Stimulated activated naive CD4-positive, alpha-beta T cell (primary cell): ENCODE measurements at places on chromosomes 2 and 18.

GRCh38 chr18:26293982-26294381 is 67.7 kb downstream of the TAF4B start:
- no peak for DNase-seq

- DNase-seq, result no peak
Observed at GRCh38 chr18:63141778-63142176, 177.8 kb downstream of the BCL2 start.

DNA sequence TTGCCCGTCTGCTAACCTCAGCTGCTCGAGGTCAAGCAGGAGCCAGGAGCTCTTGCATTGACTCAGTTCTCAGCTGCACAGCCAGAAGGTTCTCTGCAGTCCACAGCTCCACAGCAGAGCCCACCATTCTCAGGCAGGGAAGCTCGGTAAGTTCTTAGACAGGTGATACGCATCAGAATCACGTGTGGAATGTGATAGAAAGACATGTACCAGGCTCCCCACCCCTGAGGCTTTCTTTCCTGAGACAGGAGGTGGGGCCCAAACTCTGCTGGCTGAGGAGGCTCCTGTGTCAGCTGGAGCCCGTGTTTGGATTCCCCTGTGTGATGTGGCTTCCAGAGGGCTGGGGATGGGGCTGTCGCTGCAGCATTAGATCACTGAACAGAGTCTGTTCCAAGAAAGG is 28.0 kb downstream of the DIPK1C start:
- no peak for DNase-seq

GRCh38 chr2:40102447-40102846 is 323.4 kb upstream of the THUMPD2 start:
- DNase-seq, result no peak

GRCh38 chr2:196801674-196802261 is 2.3 kb upstream of the GTF3C3 start:
- no peak for DNase-seq

- DNase-seq, result no peak
Observed at GRCh38 chr2:100630473-100630977, 67.7 kb downstream of the PDCL3 start.

GRCh38 chr18:50917021-50917420 is 38.1 kb downstream of the ME2 start:
- DNase-seq, result no peak

GRCh38 chr2:76558157-76558556 is 847.4 kb upstream of the GCFC2 start:
- no peak for DNase-seq

GRCh38 chr18:48629730-48630324 is 91.0 kb downstream of the CTIF start:
- no peak for DNase-seq

DNA sequence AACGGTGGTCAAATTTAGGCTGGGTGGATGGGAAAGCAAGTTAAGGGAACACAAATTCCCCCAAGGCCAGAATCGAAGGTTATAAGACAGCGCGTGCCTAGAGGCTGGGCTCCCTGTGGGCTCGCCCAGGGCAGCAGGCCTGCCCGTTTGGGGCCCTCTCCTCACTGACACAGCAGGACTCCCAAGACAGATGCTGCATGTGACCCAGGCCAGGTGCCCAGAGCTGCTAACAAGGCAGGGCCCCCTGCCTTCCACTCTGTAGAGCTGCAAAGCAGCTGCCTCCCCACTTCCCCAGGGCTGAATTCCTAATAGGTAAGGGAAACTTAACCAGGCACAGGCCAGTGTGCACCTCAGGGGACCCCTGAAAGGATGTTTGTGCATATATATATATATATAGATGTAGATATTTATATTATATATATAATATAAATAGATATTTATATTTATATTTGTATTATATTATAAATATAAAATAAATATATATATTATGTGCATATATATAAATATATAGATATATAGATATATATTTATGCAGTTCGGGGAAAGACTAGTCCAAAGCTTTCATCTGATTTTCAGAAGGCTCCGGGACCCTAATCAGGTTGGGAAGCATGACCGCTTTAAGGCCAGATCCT is 43.7 kb downstream of the TMEM37 start:
- no peak for DNase-seq

DNA sequence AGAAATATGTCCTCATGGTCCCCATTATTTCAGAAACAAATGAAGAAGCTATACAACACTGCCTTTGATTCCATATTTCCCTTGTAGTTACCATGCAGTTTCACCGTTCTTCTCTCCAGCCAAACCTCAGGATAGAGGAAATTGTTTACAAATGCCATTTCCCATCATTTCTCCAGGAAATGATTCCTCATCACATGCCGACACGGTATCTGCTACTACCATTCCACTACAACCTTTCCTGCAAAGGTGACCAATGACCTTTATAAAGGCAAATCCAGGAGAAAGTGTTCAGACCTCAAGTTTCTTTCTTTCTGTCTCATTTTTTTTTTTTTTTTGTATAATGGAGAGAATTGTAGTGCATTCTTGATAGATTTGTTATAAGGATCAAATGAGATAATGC is 460.8 kb upstream of the CDH20 start:
- DNase-seq, result no peak

DNA sequence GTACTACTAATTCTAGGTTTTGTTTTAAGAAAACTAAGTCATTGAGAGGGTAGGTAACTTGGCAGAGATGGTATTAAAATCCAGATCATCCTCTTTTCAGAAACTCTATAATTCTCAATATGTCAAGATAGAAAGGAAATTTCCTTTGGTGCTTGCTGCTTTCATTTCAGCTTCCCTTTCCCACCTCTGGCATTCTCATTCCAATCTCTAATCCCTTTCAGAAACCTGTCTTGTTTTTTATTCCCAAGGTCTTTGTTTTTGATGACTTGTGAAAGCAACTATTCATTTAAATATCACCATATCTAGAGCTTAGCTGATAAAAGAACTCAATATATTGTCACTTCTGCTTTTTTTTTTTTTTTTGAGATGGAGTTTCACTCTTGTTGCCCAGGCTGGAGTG is 242.8 kb upstream of the LRRTM1 start:
- no peak for DNase-seq

- DNase-seq, result no peak
Observed at GRCh38 chr2:11133936-11134320, 21.3 kb upstream of the SLC66A3 start.

- DNase-seq, result no peak
Observed at GRCh38 chr18:27423581-27423980, 238.5 kb upstream of the CHST9 start.

DNA sequence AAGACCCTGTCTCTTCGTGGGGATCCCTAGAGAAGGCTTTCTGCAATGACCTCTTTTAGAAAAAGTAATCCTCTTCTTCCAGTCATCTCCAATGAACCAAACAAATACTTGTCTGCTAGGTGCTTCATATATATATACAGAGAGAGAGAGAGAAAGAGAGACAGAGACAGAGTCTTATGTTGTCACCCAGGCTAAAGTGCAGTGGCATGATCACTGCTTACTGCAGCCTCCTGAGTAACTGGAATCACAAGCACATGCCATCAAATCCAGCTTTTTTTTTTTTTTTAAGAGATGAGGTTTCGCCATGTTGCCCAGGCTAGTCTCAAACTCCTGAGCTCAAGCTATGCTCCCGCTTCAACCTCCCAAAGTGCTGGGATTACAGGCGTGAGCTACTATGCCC is 18.6 kb upstream of the PKDCC start:
- no peak for DNase-seq

DNA sequence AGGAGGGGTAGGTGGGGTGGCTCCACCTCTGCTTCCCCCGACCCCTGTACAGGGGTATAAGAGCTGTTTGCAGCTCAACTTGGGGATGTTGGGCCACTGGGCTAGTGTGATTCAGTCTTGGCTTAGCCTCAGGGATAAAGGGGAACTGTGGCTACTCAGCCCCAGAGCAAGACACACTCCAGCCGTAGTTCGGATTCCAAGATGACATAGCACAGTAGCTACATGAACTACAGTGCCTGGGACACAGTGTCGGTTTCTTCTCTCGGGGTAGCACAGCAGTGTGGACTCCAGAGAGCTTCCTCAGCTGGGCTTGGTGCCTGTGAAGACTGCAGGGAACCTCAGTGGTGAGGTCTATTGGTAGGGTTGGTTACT is 21.1 kb downstream of the CARF start:
- no peak for DNase-seq

DNA sequence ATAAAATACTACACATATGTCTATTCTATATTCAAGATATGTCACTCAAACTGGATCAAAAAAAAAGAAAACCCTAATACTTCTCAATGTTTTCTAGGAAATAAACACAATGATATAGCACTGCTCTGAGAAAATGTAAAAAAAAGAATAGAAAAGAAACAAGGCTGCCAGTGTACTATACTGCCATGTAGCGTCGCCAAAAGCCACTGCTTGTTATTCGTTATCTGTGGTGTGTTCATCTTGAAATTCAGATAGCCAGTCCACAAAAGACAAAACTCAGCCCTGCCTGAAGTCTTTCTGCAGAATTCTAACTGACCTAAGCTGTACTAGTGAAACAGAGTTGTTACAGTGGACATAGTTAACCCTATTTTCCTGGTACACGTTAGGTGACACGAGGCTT is 12.2 kb upstream of the YPEL5 start:
- no peak for DNase-seq

DNA sequence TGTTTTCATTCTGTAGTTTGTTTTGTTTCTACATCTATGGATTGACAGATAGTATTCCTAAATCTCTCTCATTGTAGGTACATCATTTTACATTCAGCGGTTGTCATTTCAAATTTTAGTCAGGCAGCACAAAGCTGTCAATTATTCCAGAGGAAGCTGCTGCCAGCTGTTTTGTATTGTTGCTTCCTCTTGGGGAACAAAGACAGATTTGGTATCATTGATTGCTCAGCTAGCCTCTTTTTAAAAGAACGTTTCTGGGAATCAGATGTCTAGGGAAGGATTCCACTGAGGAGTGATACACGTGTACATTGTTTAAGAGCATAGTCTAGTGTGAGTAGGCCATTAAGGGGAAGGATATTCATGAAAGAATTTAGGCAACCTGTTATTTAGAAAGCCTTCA is 145.8 kb downstream of the AGPS start:
- DNase-seq, result no peak

- DNase-seq, result no peak
Observed at GRCh38 chr2:12663306-12664037, 53.3 kb upstream of the TRIB2 start.

GRCh38 chr2:115609978-115610377 is 1167.5 kb downstream of the DPP10 start:
- DNase-seq, result no peak

DNA sequence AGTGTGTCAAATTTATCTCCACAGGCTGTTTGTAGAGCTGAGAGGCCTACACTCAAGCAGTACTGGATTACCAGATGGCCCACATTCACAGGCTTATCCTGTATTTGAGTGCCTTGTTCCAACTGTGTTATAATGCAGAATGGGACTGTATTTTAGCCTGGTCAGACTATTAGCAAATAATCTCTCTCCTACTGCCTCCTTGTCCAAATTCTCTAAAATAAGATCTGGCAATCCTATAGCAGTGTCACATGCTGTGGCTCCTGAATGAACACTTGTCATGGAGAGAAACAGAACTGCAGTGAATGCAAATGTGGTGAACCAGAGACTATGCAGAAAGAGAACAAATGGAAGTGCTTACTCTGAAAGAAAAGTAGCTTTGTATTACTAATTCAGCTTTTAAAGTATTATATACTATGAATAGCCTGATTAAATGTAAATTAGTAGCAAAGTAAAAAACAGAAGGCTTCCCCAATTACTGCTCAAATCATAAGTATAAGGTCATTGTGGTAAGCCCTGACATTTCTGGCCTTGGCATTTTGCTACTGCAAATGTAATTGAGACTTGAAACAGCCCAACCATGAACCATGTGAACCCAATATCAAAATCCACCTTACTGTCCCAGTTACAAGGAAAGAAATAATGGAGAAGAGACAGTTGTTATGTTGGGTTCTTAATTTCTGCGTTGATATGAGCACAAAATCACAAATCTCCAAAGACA is 80.0 kb downstream of the MAP4K3 start:
- DNase-seq, result no peak

DNA sequence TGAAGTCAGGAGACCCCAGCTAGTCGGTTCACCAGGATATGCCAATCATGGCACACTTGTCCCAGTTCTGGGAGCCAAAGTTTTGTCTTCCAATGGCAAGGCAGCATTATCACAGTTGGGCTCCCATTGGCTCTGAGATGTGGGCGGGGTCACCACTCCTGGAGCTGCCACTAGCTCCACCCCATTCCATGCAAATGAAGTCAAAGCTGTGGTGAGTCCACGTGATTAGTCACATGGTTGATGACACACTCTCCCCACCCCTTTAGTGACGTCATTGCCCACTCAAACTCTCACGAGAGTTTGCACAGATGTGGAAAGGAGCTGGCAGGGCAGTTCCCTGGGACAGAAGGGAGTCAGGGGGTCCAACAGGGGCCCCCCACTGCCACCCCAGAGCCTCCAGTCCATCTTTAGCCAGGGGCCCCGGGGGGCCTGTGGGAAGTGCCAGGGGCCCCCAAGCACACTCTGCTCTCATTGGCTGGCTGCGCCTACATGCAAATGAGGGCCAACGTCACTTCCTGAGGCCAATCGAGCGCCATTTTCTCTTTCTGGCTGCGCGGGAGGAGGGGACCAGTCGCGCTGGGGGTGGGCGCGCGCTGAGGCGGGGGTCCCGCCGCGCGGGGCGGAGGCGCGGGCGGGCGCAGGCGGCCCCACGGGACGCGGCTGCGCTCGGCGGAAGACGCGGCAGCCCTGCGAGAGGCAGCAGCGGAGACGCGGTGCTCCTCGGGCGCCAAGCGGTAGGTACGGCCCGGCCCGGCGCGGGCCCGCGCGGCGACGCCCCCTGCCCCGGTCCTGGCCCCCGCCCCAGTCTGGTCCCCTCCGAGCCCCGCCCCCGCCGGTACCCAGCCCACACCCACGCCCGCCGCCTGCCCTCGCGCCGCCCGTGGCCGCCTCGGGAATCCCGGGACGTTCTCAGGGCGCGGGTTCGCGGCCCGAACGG is at the start of gene ADNP2:
ADNP2 (plus strand) TSS at position 524 of the 937 bp plus-strand sequence. CDS start 8,281 bp downstream, outside the sequence.
- DNase-seq, result peak; percentile 96

DNA sequence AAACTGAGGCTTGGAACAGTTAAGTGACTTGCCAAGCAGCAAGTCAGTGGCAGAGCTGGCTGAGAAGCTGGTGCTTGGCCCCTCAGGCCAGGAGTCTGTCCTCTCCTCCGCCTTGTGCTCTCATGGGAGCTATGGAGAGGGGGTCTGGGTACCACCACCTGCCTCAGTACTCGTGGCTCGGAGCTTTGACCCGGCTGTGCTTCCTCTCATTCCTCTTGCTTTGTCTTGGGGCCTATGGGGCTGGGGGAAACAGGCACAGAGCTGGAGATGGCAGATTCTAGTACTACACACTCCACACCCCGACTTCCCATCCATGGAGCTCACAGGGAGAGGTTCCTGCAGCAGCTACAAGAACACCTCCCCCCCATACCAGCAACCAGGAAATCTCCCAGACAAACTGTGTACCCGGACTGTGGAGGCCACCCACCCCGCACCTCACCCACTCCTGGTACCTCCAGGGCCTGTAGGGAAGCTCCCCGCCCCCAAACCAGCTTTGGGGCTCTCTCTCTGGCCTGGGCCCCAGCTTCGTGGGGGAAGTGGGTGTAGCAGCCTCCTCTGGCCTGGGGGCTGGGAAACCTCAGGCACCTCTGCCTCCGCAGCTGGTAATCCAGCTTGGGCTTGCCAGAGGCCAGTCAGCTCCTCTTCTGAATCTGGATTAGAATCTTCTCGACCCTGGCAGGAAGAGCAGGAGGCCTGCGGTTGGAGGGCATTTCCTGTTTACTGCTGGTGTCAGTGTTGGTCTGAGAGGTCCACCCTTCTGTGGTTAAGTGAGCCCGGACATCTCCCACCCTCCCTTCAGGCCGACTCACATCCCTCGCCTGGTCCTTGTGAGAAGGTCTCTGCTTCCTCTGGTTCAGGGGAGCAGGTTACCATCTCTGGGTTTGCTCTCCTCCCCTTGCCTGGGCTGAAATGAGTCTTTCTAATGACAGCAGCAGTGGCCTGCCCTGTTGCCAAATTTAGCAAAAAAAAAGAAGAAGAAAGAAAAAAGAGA is 22.3 kb upstream of the RHOB start:
- no peak for DNase-seq
